ENCODE measurements at places on chromosomes 1 and 21. TPM values are rescaled to one million over a fixed set of nuclear protein-coding genes. Genes with fewer than 3 reads are reported as not detected.
A peak's percentile ranks its signal among the peaks of the same experiment; 100 is the strongest.

DNA sequence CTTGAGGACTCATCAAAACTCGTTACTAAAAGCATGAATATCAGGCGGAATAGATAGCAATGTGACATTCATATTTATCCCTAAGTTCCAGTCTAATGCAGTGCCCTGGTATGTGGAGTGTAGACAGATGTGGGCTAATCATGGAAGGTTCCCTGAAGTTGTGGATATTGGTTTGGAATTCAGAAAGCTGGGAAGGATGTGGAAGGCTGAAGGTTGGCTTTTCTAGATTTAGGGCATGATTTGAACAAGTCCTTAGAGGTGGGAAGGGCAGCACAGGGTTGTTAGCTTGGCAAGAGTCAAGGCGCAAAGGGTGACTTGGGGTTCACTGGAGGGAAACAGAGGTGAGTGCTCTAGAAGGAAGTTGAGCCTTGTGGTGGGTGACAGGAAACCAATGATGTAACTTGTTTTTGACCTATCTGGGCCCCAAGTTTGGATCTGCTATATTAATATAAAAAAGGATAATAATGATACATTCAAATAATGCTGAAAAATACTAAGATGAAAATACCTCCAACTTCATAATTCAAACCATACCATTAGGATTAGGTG, 21.9 kb downstream of the LGALS8 start:
- no peaks in the 10 kb centered on the region for H3K27me3 ChIP-seq
- H3K36me3 ChIP-seq = peaks cover 26% of the 10 kb centered on the region
- H3K4me3 ChIP-seq = no peak overlapping the region
- no peak for DNase-seq

GRCh38 chr1:34460193-34460592, 283.5 kb downstream of the C1orf94 start:
- H3K36me3 ChIP-seq = no peaks in the 10 kb centered on the region
- no peak overlapping the region for H3K4me3 ChIP-seq
- H3K27ac ChIP-seq = no peak overlapping the region
- peaks cover 15% of the 10 kb centered on the region for H3K27me3 ChIP-seq
- no peak for DNase-seq

DNA sequence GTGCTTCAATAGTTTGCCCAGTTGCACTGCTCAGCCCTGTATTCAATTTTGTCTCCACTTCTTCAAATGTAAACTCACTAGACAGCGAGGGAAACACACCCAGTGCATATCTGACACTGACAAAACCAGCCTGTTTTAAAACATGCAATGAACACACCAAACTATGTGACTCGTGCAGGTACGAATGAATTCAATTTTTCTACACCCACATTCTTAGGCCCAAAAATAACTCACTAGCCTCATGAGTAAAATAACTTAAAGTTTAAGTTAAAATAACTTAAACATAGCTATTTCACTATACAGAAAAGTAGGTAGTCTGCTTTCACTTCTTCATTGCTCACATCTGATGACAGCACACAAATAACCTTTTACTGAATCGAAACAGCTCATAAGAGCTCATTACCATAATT, 21.1 kb downstream of the TTC13 start:
- no peak for DNase-seq
- no peaks in the 10 kb centered on the region for H3K27me3 ChIP-seq

GRCh38 chr1:6486433-6487011, 4.9 kb downstream of the PLEKHG5 start:
- no peaks in the 10 kb centered on the region for H3K36me3 ChIP-seq
- DNase-seq = no peak
- H3K4me3 ChIP-seq = peak overlapping the region; percentile 63
- H3K27ac ChIP-seq = peak overlapping the region; percentile 97
- H3K27me3 ChIP-seq = no peaks in the 10 kb centered on the region

AMY1A gene
- not detected for total RNA-seq

OR2T5 gene
- total RNA-seq = not detected

LEFTY2 gene
- not detected for total RNA-seq

Measured in esophagus squamous epithelium (tissue), 5 donors.